ENCODE measurements at places on chromosomes 3 and 15. TPM values are rescaled to one million over a fixed set of nuclear protein-coding genes. Genes with fewer than 3 reads are reported as not detected.

DNA sequence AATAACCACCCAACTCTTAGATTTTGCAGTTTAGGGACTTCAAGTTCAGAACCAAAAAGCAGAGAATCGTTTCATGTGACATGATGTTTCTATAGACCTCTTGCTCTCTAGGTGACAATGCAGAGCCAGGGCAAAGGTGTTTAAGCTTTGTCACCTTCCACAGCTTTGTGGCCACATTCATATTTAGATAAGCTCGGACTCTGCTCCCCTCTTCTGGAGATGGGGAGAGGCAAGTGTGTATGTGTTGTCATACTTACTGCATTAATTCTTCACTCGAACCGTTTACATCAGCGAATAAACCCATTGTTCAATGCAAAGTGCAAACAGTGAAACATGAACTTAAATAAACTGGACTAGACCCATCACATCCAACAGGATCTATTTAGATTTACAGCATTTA is 33.2 kb downstream of the ST3GAL6 start:
- H3K27ac ChIP-seq: no peak overlapping the region
- no peaks in the 10 kb centered on the region for H3K4me1 ChIP-seq
- no peak overlapping the region for H3K4me3 ChIP-seq
- DNase-seq: no peak

DNA sequence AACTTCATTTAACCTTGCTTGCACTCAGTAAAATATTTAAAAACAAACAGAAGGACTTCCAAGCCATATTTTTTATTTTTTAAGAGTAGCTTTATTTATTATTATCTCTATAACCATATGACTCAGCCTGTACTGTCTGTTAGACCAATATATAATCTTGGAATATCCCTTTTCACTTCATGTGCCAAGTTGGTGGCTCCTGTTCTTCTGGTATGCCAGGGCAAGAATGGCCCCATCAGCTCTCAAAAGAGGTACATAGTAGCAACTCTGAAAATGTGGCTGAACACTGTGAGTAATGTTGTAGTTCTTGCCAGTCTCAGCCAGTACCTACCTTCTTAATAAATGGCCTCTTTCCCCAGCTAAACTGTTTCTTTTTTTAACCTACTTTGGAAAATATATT is 257.0 kb upstream of the UBE2E1 start:
- H3K4me3 ChIP-seq: no peak overlapping the region
- no peaks in the 10 kb centered on the region for H3K4me1 ChIP-seq
- H3K27ac ChIP-seq: no peak overlapping the region
- no peak for DNase-seq

DNA sequence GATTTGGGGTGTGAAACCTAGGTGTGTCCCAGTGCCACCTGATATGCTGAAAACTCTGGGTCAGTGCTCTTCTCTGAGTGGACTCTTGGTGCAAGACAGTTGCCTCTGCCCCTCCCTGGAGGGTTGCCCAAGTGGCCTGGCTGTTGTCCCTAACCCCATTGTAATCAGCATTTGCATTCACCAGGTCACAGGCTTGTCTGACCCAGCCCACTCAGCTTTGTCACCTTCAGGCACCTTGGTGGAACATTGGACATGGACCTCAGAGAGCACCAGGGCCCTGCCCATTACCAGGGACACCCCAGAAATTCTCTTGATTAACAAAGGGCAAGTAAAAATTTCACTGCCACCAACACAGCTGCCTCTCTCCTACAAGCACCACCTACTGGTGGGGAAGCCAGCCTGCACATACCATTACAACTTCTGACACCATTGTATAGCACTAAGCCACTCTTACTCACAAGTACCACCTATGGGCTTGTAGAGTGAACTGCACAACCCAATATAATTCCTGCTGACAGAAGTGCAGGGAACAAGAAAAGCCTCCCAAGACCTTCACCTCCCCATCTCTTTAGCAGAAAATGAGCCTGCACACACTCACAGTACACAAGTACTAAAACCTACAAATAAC is 324.6 kb downstream of the EPHA6 start:
- H3K4me3 ChIP-seq: no peak overlapping the region
- no peak overlapping the region for H3K27ac ChIP-seq
- DNase-seq: no peak
- no peaks in the 10 kb centered on the region for H3K27me3 ChIP-seq

- H3K4me3 ChIP-seq: peak overlapping the region; percentile 12
- H3K4me1 ChIP-seq: peaks cover 82% of the 10 kb centered on the region
- DNase-seq: no peak
- no peaks in the 10 kb centered on the region for H3K27me3 ChIP-seq
These were observed 305.6 kb upstream of the STT3B start for GRCh38 chr3:31227131-31227562.

GRCh38 chr15:66505430-66505811 is 295 bp downstream of the ZWILCH start:
- no peaks in the 10 kb centered on the region for H3K27me3 ChIP-seq
- peaks cover 55% of the 10 kb centered on the region for H3K4me1 ChIP-seq
- peak overlapping the region; percentile 99 for H3K27ac ChIP-seq

GRCh38 chr3:25471081-25471768 is 43.2 kb downstream of the RARB start:
- H3K4me3 ChIP-seq: no peak overlapping the region
- peaks cover 9% of the 10 kb centered on the region for H3K27me3 ChIP-seq
- H3K4me1 ChIP-seq: peaks cover 7% of the 10 kb centered on the region

GRCh38 chr15:29143293-29143692 is 126.3 kb downstream of the NSMCE3 start:
- H3K27me3 ChIP-seq: peaks cover 26% of the 10 kb centered on the region
- peaks cover 12% of the 10 kb centered on the region for H3K4me1 ChIP-seq
- no peaks in the 10 kb centered on the region for H3K36me3 ChIP-seq
- no peak overlapping the region for H3K27ac ChIP-seq
- H3K4me3 ChIP-seq: no peak overlapping the region

- H3K27me3 ChIP-seq: peaks cover 28% of the 10 kb centered on the region
- H3K4me1 ChIP-seq: peaks cover 12% of the 10 kb centered on the region
- no peak overlapping the region for H3K4me3 ChIP-seq
- H3K27ac ChIP-seq: no peak overlapping the region
These were observed 1.8 kb downstream of the SCAMP5 start for GRCh38 chr15:74997141-74997540.

DNA sequence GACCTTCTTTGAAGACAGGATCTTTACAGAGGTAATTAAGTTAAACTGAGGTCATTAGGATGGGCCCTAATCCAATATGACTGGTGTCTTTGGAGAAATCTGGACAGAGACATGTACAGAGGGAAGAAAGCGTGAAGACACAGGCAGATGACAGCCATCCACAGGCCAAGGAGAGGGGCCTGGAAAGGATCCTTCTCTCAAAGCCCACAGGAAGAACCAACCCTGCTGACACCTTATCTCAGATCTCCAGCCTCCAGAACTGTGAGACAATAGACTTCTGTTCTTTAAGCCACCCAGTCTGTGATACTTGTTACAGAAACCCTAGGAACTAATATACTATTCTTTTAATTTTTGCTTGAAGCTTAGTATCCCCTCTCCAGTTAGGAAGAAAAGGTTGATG is 74.2 kb downstream of the WDR76 start:
- H3K27me3 ChIP-seq: no peaks in the 10 kb centered on the region
- no peak overlapping the region for H3K4me3 ChIP-seq
- H3K4me1 ChIP-seq: peaks cover 4% of the 10 kb centered on the region
- no peak overlapping the region for H3K27ac ChIP-seq
- no peak for DNase-seq
- no peaks in the 10 kb centered on the region for H3K36me3 ChIP-seq

DNA sequence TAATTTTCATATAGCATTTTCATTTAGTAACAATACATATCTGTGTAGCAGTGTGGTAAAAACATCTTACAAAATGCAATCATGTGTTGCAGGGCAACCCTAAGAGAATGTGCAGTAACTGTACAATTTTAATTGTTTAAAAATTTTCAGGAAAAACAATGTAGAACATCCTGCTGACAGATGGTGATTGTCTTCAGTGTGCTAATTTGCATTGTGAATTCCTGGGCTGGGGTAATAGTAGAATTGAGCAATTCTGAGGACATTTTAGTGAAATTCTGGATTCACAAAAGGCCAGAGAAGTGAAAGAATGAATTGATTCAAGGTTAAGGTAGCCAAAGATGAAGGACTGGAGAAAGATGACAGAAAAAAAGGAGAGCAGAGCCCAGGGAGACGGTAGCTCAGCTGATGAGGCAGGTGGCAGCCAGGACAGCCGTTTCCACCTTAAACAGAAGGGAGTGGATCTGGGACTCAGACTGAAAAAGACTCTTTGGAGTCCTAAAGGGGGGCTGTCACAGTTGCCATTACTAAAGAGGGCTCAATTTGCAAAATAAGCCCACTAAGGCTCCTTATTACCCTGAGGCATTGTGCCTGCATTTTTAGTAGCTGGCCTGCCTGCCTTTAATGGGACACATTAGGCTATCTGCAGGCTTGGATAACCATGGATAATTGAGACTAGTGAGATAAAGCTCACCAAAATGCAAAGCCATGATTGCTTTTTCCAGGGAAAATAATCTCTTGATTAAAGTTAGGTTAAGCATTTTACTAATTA is 8.6 kb downstream of the MAP3K13 start:
- no peak overlapping the region for H3K27ac ChIP-seq
- no peaks in the 10 kb centered on the region for H3K36me3 ChIP-seq
- DNase-seq: no peak
- H3K4me1 ChIP-seq: no peaks in the 10 kb centered on the region
- H3K4me3 ChIP-seq: no peak overlapping the region

- H3K36me3 ChIP-seq: peaks cover 30% of the 10 kb centered on the region
- no peak overlapping the region for H3K4me3 ChIP-seq
- DNase-seq: no peak
These were observed 56.4 kb downstream of the PRKCI start for GRCh38 chr3:170278627-170279026.

GRCh38 chr3:149278911-149279310 is 54.5 kb downstream of the TM4SF18 start:
- peaks cover 3% of the 10 kb centered on the region for H3K27me3 ChIP-seq
- no peak overlapping the region for H3K4me3 ChIP-seq
- no peak for DNase-seq
- no peaks in the 10 kb centered on the region for H3K36me3 ChIP-seq
- H3K4me1 ChIP-seq: peaks cover 11% of the 10 kb centered on the region
- H3K27ac ChIP-seq: no peak overlapping the region

The B3GNT5 gene
- total RNA-seq: 1.4 TPM

The THAP10 gene
- not detected for total RNA-seq

The RRP9 gene
- 29.2 TPM for total RNA-seq

The UTS2B gene
- total RNA-seq: not detected

The ATP13A3 gene
- total RNA-seq: 66.8 TPM

The C3orf33 gene
- total RNA-seq: 0.60 TPM

The ARIH1 gene
- total RNA-seq: 110 TPM

The CYP8B1 gene
- total RNA-seq: not detected

The GATA2 gene
- total RNA-seq: not detected
